Stimulated activated CD8-positive, alpha-beta memory T cell treated with anti-CD3 and anti-CD28 coated beads, Interleukin-7, amount 100 ng/mL, for 1 hour (primary cell): ENCODE measurements at places on chromosomes 2 and 18.

GRCh38 chr18:48866028-48866733 lies 84.6 kb downstream of the SMAD7 start:
- DNase-seq, result no peak

GRCh38 chr2:9565436-9566153 lies 10.0 kb upstream of the ADAM17 start:
- no peak for DNase-seq

- DNase-seq, result no peak
Observed at GRCh38 chr2:238016526-238016925, 44.3 kb upstream of the SCLY start.

DNA sequence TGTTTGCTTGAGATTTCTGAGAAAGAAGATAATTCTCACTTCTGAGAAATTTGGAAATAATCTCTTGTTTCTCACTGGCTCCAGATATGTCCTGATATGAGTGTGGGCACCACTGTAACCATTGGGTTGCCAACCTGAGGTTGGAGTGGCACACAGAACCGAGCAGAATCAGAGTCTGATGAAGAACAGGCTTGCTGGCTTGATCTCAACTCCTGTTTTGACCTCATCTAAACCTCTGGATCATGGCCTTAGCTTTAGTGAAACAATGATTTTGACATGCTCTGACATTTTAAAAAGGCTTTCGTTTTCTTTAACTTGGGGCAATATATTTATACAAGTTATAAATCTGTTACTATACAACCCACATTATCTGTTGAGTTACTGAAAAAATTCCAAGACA lies 548.0 kb downstream of the IRS1 start:
- no peak for DNase-seq

GRCh38 chr2:134261398-134262131 lies 7.7 kb downstream of the MGAT5 start:
- no peak for DNase-seq

- DNase-seq, result no peak
Observed at GRCh38 chr2:27471961-27472360, 17.6 kb downstream of the IFT172 start.

DNA sequence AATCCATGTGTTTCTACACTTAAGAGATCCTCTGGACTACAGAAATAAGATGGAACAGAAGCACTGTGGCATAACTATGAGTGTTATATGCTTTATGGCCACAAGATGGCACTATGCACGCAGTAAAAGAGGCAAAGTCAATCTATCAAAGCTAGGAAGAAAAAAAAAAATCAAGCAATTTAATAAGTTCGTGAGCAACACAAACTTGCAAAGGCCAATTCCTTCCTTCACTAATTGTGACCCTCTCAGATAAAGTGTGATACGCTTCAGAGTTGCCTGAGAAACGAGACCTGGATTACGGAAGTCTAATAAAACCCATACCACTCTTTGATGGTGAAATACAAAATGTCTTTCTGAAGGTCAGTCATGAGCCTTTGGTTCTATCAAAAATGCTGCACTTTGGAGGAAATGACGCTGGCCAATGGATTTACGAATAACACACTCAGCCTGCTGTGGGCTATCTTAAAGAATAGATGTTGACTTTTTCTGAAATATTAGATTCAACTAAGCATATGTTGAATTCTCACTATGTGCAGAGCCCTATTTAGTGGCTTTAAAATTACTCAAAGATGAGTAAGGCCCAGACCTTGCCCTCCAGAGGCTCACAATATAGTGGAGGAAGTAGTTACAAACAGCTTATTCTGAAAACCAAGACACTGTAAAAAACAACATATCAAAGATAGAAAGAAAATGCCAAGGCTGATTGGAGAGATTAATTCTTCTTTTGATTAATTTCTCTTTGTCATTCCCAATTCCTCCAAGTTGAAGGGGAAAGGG lies 35.5 kb upstream of the TTR start:
- DNase-seq, result no peak

DNA sequence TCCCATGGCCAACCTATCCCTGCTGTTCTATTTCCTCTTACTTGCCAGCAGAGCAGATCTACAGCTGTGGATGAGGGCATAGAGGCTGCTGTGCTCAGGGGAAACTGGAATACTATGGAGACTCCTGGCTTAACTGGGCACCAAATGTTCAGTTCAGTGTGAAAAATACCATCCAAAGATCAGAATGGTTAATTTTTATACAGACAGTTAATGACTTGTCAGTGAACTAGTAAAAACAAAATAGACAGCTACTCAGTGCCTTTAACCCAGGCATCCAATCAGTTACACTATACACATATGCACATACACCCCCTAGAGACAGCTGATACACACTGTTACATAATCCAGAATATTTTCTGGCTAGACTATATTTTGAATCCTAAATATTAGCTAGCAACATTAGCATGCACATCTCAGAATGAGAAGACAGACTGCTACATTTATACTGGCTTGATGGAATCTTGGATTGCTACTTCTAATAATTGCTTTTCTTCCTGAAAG lies 59.1 kb upstream of the WIPF1 start:
- no peak for DNase-seq

- no peak for DNase-seq
Observed at GRCh38 chr2:33430077-33430476, 46.4 kb upstream of the RASGRP3 start.

DNA sequence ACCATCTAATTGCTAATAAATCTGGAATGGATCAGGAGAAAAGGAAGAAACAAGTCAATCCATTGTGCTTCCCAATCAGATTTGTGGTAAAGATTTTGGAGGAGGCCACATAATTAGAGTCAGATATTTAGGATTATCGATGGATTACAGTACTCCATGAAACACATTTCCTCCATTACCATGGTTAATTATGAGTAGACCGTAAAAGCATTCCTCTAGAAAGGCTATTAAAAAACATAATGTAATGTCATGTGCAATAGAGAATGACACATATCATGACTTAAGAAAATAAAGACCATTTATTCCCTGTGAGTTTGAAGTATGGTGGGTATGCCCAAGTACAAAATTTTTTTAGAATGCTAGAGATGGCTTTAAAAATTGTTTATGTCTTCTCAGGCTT lies 96.1 kb downstream of the ITGA4 start:
- DNase-seq, result no peak

- no peak for DNase-seq
Observed at GRCh38 chr2:65227020-65227455, 593 bp upstream of the ACTR2 start.

- DNase-seq, result no peak
Observed at GRCh38 chr2:152740743-152741328, 22.4 kb downstream of the ARL6IP6 start.

- DNase-seq, result no peak
Observed at GRCh38 chr18:79411614-79412526, 16.1 kb downstream of the NFATC1 start.

DNA sequence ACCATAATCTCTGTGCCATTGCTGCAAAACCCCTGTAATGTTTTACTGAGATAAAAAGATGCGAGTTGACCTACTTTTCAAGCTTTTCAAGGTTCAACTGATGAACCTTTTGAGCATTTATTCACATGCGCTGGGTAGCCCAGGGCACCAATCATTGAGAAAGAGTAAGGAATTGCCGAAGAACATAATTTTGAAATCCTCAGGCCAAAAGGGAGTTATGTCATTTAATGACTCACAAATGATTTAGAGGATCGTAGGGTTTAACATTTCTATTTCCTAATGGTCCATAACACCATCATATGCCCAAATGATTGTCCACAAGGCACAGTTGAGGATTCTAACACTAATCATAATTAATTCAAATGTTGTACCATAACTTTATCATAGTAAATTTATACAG lies 20.2 kb upstream of the DLX1 start:
- DNase-seq, result no peak

DNA sequence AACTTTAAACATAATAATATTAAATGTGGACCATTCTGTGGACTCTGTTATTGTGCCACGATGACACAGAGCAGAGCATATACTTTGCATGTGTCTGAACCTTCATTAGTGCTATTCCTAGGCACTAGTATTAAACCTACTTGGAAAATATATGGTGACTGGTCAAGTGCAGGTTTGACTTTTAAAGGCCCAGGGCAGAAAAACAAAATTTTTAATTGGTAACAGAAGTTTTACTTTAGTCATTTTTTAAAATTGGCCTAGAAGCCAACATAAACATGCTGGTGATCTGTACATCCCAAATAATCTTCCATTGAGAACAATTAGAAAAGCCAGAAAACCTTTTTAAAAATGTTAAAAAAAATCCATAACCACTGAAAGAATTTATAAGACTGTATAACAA lies 16.6 kb downstream of the LDAH start:
- DNase-seq, result no peak

DNA sequence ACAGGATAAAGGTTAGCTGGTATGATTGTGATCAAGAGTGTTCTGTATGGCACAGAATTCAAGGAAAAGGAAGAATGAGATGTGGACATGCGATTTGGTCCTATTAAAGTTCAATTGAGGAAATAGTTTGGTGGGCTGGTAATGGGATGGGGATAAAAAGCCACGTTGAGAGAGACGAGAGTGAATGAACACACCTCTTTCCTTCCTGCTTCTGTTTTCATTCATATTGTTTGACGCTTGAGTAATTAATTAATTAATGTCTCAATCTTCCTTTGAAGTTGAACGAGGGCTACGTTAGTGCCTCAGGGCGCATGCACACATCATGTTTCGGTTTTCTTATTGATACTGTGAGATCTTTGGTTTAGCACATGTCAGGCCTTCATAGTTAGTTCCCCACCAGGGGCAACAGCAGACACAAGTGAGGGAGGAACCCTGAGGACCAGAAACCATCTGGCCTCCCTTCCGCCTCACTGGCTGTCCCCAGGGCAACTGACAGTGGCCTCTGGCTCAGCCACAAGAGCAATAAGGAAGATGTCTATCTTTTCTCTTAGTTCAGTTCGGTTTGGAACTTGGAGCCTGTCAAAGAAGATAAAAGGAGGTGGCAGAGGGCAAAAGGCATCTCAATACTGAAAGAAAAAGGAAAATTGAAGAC lies 116.0 kb downstream of the LIPG start:
- no peak for DNase-seq

DNA sequence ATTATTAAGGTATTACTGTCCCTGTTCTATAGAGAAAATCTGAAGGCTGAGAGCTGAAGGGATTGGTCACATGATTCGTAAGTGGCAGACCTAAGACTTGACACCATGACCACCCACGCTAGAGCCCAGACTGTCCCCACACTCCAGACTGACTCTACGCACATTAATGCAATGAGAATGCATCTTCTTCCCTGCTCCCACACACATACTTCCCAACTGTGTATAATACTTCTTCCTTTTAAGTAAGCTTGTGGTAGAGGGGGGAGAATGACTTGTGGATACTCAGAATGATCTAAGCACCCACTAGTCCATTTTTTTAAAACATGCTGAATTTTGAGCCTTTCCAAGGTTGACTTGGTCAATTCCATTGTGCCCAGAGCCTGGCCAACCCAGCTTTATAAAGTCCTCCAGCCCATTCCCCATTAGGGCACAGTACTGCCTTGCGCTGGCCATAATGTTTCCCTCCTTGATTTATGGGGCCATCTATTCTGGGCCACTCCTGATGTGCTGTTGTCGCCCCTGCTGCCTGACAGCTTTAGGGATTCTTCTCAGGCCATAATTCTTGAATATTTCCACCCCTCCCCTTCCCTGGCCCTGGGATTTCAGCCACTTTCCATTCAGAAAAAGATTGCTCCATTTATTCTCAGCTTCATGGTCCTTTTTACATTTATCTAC lies 28.7 kb downstream of the ALK start:
- no peak for DNase-seq

DNA sequence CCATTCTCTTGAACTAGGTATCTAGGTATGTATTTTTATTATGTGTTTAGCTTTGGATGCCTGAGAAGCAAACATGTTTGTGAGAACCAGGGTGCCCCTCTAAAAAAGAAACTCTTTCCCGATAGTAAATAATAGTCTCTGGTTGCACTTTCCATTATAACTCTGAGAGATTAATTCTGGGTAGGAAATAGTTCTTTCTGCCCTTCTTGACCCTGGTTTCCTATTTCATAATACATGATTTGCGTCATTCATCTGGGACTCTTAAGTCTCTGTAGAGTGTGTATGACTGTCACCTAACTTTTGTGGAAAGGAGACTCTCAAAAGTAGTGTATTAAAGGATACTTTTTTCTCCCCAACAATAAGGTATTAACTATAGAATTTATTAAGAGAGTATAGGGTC lies 31.5 kb downstream of the ACSL3 start:
- no peak for DNase-seq

- no peak for DNase-seq
Observed at GRCh38 chr2:237020090-237020489, 65.6 kb upstream of the COPS8 start.

GRCh38 chr2:223941579-223942277 lies 3.4 kb downstream of the WDFY1 start:
- no peak for DNase-seq

DNA sequence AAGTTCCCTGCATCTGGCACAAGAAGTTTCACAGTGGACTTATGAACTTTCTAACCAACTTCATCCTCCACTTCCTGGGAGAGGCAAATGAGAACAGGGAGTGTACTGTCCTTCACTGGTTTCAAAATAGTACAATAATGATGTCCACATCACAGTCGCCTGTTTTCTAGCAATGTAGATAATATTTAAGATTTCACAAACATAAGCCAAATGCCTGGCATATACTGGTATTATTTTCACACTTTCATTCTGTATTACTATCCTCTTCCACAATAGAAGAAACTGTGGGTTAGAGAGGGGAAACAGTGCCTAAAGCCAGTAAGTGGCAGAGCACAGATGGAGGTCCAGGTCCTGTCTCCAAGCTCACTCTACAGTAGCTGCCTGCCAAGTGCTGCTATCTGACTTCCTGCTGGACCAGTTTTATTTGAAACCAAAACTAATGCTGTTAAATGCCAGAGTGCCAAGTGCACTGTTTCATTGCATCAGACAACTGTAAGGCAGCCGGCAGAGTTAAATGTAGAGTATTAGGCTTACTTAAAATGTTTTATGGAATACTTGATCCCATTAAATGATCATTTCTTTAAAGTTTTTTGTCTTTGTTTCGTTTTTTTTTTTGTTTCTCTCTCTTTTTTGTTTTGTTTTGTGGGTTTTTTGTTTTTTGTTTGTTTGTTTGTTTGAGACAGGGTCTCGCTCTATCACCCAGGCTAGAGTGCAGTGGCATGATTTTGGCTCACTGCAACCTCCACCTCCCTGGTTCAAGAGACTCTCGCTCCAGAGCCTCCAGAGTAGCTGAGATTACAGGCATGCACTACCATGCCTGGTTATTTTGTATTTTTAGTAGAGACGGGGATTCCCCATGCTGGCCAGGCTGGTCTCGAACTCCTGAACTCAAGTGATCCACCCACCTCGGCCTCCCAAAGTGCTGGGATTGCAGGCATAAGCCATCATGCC lies 15.1 kb downstream of the COBLL1 start:
- DNase-seq, result no peak

GRCh38 chr18:59061914-59062642 lies 77.6 kb upstream of the SEC11C start:
- no peak for DNase-seq

DNA sequence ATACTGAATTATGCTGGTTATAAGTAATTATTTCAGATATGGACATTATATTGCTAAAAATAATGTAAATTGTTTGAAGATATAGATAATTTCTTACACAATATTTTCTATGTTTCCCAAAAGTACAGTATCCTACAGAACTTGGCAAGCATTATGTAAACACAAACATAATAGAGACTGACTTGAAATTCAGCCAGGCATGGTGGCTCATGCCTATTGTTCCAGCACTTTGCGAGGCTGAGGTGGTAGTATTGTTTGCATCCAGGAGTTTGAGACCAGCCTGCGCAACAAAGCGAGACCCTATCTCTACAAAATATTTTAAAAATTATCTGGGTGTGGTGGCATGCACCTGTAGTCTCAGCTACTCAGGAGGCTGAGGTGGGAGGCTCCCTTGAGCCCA lies 1300.5 kb upstream of the DDX18 start:
- DNase-seq, result no peak
